ENCODE measurements at places on chromosomes 3 and 15. TPM values are rescaled to one million over a fixed set of nuclear protein-coding genes. Genes with fewer than 3 reads are reported as not detected.

The VGLL3 gene
- total RNA-seq = 0.04 TPM

The HESX1 gene
- 2.5 TPM for total RNA-seq

The CGGBP1 gene
- total RNA-seq = 46.7 TPM

The CLDN18 gene
- total RNA-seq = not detected

The PEX5L gene
- 0.35 TPM for total RNA-seq

DNA sequence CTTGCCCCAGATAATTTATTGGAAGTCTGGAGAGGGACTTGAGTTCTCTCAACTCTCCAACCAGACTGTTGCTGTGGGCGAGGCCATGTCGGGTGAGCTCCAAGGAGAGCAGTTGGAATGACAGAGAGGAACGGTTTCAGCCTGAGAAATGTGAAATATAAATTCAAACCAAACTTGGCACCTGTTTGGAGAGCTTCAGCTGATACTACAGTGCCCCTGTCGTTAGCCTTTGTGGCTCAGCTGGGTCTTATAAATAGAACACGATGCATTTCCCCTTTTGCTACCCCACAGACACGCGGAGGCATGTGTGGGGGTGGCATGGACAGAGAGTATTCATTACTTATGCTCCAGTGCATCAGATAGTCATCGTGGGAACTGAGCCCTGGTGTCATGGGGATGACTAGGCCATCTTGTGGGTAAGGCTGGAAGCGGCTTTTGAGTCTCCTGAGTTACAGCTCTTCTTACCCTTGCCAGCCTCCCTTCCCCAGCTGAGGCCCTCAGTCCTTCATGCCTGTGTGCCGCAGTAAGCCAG lies 15.6 kb downstream of the SMAD3 start:
- peaks cover 49% of the 10 kb centered on the region for H3K4me1 ChIP-seq
- H3K36me3 ChIP-seq = no peaks in the 10 kb centered on the region
- no peak overlapping the region for H3K4me3 ChIP-seq
- peak; percentile 67 for DNase-seq
- H3K27me3 ChIP-seq = no peaks in the 10 kb centered on the region

- H3K27me3 ChIP-seq = no peaks in the 10 kb centered on the region
- H3K4me1 ChIP-seq = no peaks in the 10 kb centered on the region
- H3K27ac ChIP-seq = no peak overlapping the region
- H3K36me3 ChIP-seq = no peaks in the 10 kb centered on the region
Measured at GRCh38 chr3:22117751-22118346, 366.8 kb upstream of the ZNF385D start.

- DNase-seq = no peak
- H3K4me1 ChIP-seq = no peaks in the 10 kb centered on the region
- H3K4me3 ChIP-seq = no peak overlapping the region
- no peak overlapping the region for H3K27ac ChIP-seq
Measured at GRCh38 chr15:81264072-81264857, 59.7 kb downstream of the STARD5 start.

GRCh38 chr3:148331081-148331846 lies 366.4 kb upstream of the AGTR1 start:
- H3K27me3 ChIP-seq = no peaks in the 10 kb centered on the region
- H3K4me3 ChIP-seq = no peak overlapping the region
- no peak overlapping the region for H3K27ac ChIP-seq
- H3K36me3 ChIP-seq = no peaks in the 10 kb centered on the region

DNA sequence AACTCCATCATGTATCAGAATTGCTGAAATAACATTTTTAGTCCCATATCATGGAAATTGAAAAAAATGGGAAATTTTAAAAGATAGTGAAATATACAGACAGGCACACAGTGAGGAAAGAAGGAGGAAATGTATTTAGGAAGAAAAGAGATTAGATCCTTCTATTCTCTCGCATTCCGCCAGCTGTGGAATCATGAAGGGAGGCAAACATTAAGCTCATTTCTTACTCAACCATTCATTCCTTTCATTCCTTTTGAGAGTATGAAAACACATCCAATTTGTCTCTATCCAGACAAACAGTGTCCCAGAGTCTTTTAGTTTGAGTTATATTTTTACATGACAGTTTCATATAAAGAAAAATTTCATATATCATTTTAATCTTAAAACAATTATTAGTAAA lies 52.5 kb upstream of the KCNMB2 start:
- DNase-seq = peak; percentile 36
- H3K4me1 ChIP-seq = no peaks in the 10 kb centered on the region
- H3K27me3 ChIP-seq = no peaks in the 10 kb centered on the region
- H3K36me3 ChIP-seq = no peaks in the 10 kb centered on the region
- H3K4me3 ChIP-seq = no peak overlapping the region
- H3K27ac ChIP-seq = no peak overlapping the region

DNA sequence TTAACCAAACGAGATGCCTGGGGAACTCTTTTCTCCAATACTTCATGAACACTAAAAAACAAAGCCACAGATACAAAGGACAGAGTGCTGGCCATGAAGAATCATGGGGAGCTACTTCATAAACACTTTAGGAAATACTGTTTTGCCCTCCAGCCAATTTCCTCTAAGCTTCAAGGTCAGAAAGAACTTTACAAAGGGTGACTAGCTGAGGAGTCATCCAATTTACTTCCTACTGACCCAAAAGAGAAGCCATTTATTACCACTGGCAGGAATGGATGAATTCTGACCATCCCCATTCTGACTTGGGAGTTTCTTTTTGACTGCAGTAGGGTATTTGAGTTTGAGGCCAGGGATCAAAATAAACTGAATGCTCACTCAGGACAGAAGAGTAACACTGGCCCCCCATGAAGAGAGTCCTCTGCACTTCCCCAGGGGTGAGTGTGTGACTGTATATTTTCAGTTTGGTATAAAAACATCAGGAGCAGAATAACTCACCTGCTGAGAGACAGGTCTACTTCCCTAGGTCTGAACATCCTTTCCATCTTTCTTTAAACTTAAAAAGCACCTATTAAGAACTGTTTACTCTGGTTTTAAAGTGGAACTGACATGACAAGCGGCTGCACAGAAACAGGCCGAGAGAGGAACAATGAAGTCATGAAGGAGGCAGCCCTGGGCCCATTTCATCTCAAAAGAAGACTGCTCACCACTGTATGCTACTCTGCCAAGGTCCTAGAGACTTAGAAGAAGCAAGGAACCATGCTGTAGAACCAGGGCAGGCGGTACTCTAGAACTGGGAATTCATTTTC lies 203.6 kb downstream of the TNIK start:
- no peak overlapping the region for H3K4me3 ChIP-seq
- peaks cover 2% of the 10 kb centered on the region for H3K4me1 ChIP-seq
- H3K27ac ChIP-seq = no peak overlapping the region
- H3K27me3 ChIP-seq = no peaks in the 10 kb centered on the region
- no peaks in the 10 kb centered on the region for H3K36me3 ChIP-seq

DNA sequence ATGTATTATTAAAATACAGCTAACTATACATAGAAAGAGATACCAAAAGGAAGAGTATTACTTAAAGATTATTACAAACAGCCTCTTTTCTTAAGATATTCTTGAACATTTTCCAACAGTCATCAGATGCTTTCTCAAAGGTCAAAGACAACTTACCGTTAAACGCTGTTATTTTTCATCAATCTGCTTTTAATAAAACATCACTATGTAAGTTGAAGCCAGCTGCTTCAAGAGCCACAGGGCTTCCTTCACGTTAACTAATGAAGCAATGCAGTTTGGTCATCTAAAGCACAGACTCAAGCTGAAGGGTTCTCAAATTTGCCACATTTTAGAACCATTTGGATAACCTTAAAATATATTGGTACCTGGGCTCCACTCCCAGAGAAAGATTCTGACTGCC lies 578.8 kb downstream of the ROBO2 start:
- no peak overlapping the region for H3K27ac ChIP-seq
- DNase-seq = no peak
- no peaks in the 10 kb centered on the region for H3K4me1 ChIP-seq
- H3K36me3 ChIP-seq = no peaks in the 10 kb centered on the region

GRCh38 chr3:73298243-73299183 lies 237.1 kb downstream of the EBLN2 start:
- DNase-seq = no peak
- no peak overlapping the region for H3K27ac ChIP-seq
- no peaks in the 10 kb centered on the region for H3K36me3 ChIP-seq
- no peak overlapping the region for H3K4me3 ChIP-seq
- H3K27me3 ChIP-seq = peaks cover 5% of the 10 kb centered on the region

- no peak overlapping the region for H3K27ac ChIP-seq
- H3K27me3 ChIP-seq = no peaks in the 10 kb centered on the region
- H3K36me3 ChIP-seq = no peaks in the 10 kb centered on the region
Measured at GRCh38 chr3:58350627-58351013, 17.9 kb downstream of the PXK start.

DNA sequence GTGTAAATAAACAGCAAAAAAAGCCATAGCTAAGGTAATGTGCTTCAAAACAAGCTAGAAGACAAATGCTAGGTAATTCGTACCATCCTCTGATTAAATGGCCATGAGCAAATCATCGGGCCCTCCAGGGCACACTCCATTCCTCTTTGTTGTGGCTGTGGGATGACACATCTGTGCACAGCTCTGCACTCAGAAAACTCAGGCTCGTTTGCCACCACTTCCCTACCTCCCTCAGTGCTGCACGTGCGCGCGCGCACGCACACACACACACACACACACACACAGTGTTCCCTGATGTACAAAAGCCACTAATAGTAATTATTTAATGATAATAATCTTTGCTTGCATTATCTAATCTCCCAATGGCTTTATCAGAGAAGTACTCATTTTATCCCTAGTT lies 336.6 kb downstream of the FEZF2 start:
- no peak overlapping the region for H3K27ac ChIP-seq
- H3K36me3 ChIP-seq = no peaks in the 10 kb centered on the region
- no peak overlapping the region for H3K4me3 ChIP-seq
- no peaks in the 10 kb centered on the region for H3K4me1 ChIP-seq
- no peaks in the 10 kb centered on the region for H3K27me3 ChIP-seq

GRCh38 chr3:16482194-16482769 lies 31.2 kb downstream of the RFTN1 start:
- no peak overlapping the region for H3K27ac ChIP-seq
- DNase-seq = no peak
- H3K27me3 ChIP-seq = no peaks in the 10 kb centered on the region
- H3K4me1 ChIP-seq = peaks cover 10% of the 10 kb centered on the region
- H3K36me3 ChIP-seq = no peaks in the 10 kb centered on the region

- no peak overlapping the region for H3K4me3 ChIP-seq
- no peak for DNase-seq
- H3K27ac ChIP-seq = no peak overlapping the region
- no peaks in the 10 kb centered on the region for H3K27me3 ChIP-seq
- H3K36me3 ChIP-seq = no peaks in the 10 kb centered on the region
- no peaks in the 10 kb centered on the region for H3K4me1 ChIP-seq
Measured at GRCh38 chr3:140073278-140074045, 138.5 kb downstream of the CLSTN2 start.

DNA sequence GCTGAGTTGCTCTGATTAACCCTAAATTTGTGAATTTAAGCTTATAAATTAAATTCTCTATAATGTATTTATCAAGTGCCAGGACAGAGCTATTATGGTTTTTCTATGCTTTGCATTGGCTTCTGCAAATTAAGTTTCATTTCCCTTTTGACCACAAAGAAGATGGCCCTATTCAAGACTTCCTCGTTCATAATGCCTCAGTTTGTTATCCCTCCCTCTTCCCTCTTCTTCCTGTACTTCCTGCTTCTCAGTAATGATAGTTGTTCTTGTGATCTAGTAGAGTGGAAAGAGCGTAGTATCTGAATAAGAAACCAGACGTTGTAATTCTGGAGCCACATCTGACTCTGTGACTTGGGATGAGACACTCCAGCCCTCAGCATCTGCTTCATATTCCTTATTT lies 118.7 kb downstream of the CACNA1D start:
- DNase-seq = no peak
- H3K4me1 ChIP-seq = no peaks in the 10 kb centered on the region
- no peaks in the 10 kb centered on the region for H3K36me3 ChIP-seq

- H3K27me3 ChIP-seq = no peaks in the 10 kb centered on the region
- H3K36me3 ChIP-seq = no peaks in the 10 kb centered on the region
- H3K4me3 ChIP-seq = no peak overlapping the region
- DNase-seq = no peak
- no peak overlapping the region for H3K27ac ChIP-seq
Measured at GRCh38 chr3:131553495-131554247, 50.9 kb upstream of the MRPL3 start.

DNA sequence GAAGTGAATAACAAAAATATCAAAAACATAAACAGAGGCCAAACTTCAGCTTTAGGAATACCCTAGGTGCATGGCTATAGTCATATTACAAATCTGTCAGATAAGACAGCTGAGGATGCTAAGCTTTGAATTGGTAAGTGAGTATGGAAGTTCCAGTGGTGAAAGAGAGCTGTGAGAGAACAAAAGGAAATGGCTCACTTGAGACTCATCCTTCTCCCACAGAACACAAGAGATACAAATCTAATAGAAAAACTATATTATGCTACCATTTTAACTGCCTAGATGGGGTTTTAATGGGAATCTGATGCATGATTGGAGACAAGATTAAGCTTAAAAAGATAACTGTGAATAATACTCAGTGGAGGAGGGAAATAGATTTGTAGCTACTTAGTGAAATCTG lies 21.5 kb upstream of the PEX5L start:
- H3K27ac ChIP-seq = no peak overlapping the region
- no peaks in the 10 kb centered on the region for H3K36me3 ChIP-seq
- H3K4me1 ChIP-seq = no peaks in the 10 kb centered on the region
- DNase-seq = no peak
- H3K27me3 ChIP-seq = no peaks in the 10 kb centered on the region
- H3K4me3 ChIP-seq = no peak overlapping the region

GRCh38 chr15:62994439-62994838 lies 48.1 kb upstream of the TPM1 start:
- H3K27ac ChIP-seq = peak overlapping the region; percentile 6
- H3K27me3 ChIP-seq = no peaks in the 10 kb centered on the region
- DNase-seq = peak; percentile 39
- H3K36me3 ChIP-seq = no peaks in the 10 kb centered on the region
- H3K4me1 ChIP-seq = peaks cover 22% of the 10 kb centered on the region

DNA sequence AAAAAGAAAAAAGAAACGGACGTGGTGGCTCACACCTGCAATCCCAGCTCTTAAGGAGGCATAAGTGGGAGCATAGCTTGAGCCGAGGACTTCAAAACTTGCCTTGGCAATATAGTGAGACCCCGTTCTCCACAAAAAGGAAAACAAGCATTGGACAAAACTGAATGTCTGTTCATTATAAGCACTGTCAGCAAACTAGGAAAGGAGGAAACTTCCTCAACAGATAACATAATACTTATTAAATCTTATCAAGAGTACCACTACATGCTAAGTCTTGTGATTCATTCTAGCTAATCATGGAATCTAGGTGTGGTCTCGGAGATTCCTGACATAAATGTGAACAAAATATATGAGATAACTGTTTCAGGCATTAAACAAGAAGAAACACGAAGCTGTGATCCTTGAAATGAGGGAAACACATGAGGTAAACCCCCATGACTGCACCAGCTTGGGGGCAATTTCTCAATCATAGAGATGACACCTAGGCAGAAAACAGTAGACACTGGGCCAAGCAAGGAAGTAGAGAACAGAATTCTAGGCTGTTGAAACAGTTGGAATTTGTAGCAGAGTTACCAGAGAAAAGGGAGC lies 33.3 kb downstream of the TRPM7 start:
- H3K4me1 ChIP-seq = no peaks in the 10 kb centered on the region
- H3K4me3 ChIP-seq = no peak overlapping the region
- peaks cover 33% of the 10 kb centered on the region for H3K36me3 ChIP-seq

GRCh38 chr3:2783261-2783660 lies 326.9 kb downstream of the IL5RA start:
- H3K27me3 ChIP-seq = no peaks in the 10 kb centered on the region
- no peak for DNase-seq
- no peaks in the 10 kb centered on the region for H3K4me1 ChIP-seq
- H3K36me3 ChIP-seq = no peaks in the 10 kb centered on the region
- H3K27ac ChIP-seq = no peak overlapping the region
